ENCODE measurements at places on chromosomes 1 and 21. TPM values are rescaled to one million over a fixed set of nuclear protein-coding genes. Genes with fewer than 3 reads are reported as not detected.

The OR10J5 gene
- total RNA-seq = not detected

The OR2L5 gene
- total RNA-seq = not detected

The IFI44L gene
- total RNA-seq = 1.1 TPM

The C1orf210 gene
- total RNA-seq = not detected

The CLCA1 gene
- total RNA-seq = not detected

The FCRL2 gene
- not detected for total RNA-seq

The PDE4B gene
- 3.6 TPM for total RNA-seq

The FCRLB gene
- total RNA-seq = 1.8 TPM

The ANKRD34A gene
- 1.6 TPM for total RNA-seq

The LRRN2 gene
- 1.2 TPM for total RNA-seq

The SMAP2 gene
- 8.7 TPM for total RNA-seq

The DEPDC1 gene
- total RNA-seq = 0.43 TPM

The SIM2 gene
- total RNA-seq = not detected

The MFAP2 gene
- 118 TPM for total RNA-seq
